Right lobe of liver (tissue), 6 donors: ENCODE measurements at places on chromosomes 16 and 17.

- no peaks in the 10 kb centered on the region for H3K36me3 ChIP-seq
- no peak overlapping the region for H3K27ac ChIP-seq
- no peaks in the 10 kb centered on the region for H3K27me3 ChIP-seq
- DNase-seq, result no peak
Observed at GRCh38 chr17:34613064-34614019, 34.0 kb downstream of the TMEM132E start.

- H3K27me3 ChIP-seq, result no peaks in the 10 kb centered on the region
- H3K4me3 ChIP-seq, result no peak overlapping the region
- no peak for DNase-seq
- no peaks in the 10 kb centered on the region for H3K4me1 ChIP-seq
- no peaks in the 10 kb centered on the region for H3K36me3 ChIP-seq
- H3K27ac ChIP-seq, result no peak overlapping the region
Observed at GRCh38 chr17:82908543-82909160, 68.8 kb upstream of the ZNF750 start.

GRCh38 chr17:8055851-8056231 lies 17.0 kb downstream of the ALOX15B start:
- DNase-seq, result no peak
- no peak overlapping the region for H3K27ac ChIP-seq
- no peaks in the 10 kb centered on the region for H3K4me1 ChIP-seq
- H3K36me3 ChIP-seq, result no peaks in the 10 kb centered on the region
- no peak overlapping the region for H3K4me3 ChIP-seq

- H3K36me3 ChIP-seq, result no peaks in the 10 kb centered on the region
- no peak overlapping the region for H3K4me3 ChIP-seq
- peaks cover 4% of the 10 kb centered on the region for H3K4me1 ChIP-seq
- H3K27ac ChIP-seq, result no peak overlapping the region
- peak; percentile 37 for DNase-seq
- H3K27me3 ChIP-seq, result no peaks in the 10 kb centered on the region
Observed at GRCh38 chr16:70294385-70295025, 4.5 kb upstream of the DDX19B start.

- no peak for DNase-seq
- peaks cover 21% of the 10 kb centered on the region for H3K4me1 ChIP-seq
- H3K4me3 ChIP-seq, result no peak overlapping the region
- H3K27ac ChIP-seq, result no peak overlapping the region
Observed at GRCh38 chr16:78134944-78135619, 35.6 kb downstream of the WWOX start.

- H3K4me1 ChIP-seq, result no peaks in the 10 kb centered on the region
- H3K4me3 ChIP-seq, result no peak overlapping the region
- H3K36me3 ChIP-seq, result no peaks in the 10 kb centered on the region
- no peaks in the 10 kb centered on the region for H3K27me3 ChIP-seq
- no peak for DNase-seq
- peak overlapping the region; percentile 29 for H3K27ac ChIP-seq
Observed at GRCh38 chr16:84947996-84948850, 63.1 kb downstream of the ZDHHC7 start.

DNA sequence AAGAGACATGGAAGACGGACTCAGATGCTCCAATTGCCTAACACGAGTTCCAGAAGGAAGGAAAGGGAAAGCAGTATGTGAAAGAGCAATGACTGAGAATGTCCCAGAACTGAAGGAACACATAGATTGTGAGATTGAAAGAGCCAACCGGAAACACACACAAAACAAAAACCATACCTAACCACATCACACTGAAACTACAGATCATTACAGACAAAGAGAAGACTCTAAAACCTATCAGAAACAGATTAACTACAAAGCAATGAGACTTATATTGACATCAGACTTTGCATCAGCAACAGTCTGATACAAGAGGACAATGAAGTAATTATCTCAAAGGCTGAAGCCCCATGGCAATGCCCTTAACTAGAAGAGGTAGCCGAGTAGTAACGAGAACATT lies 45.6 kb upstream of the CLEC18B start:
- no peak overlapping the region for H3K27ac ChIP-seq
- no peaks in the 10 kb centered on the region for H3K27me3 ChIP-seq
- DNase-seq, result no peak
- peaks cover 72% of the 10 kb centered on the region for H3K36me3 ChIP-seq
